ENCODE measurements at places on chromosomes 4 and X.

DNA sequence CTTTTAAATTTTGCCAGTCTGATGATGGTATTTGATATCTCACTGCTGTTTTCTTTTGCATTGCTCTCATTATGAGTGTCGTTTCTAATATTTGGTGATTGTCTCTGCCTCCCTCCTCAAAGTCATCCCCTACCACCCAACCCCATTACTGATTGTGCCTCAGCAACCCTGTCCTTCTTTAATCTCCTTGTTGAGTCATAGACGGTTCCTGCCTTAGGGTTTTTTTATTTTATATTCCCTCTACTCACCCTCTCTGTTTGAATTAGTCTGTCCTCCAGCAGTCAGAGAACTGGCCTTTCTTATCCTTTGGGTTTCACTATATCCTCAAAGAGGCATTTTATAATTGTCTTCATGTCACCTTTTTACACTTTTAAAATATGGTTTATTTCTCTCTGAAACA lies 409.3 kb upstream of the CPEB2 start:
- DNase-seq, result no peak

DNA sequence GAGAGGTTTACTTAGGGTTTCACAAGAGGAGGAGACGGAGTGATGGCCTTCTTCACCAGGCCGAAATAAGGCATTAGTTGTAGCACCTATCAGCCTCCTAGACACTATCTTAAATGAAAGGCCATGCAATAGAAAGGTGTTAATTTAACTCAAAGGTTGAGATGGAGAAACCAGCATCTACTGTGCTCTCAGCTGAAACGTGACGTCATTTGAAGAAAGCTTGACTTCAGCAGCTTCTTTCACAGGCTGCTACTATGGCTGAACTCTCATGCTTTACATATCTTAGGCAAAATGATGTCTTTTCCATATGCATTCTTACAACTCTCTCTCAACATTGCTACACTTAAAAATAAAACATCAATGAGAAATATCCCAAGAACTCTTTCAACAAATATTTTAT lies 99.6 kb downstream of the GUCY2F start:
- no peak for DNase-seq

- no peak for DNase-seq
Measured at GRCh38 chrX:72584163-72584562, 11.5 kb upstream of the HDAC8 start.

GRCh38 chr4:5463361-5463760 lies 245.0 kb downstream of the EVC2 start:
- DNase-seq, result no peak

GRCh38 chr4:173274744-173275143 lies 59.4 kb downstream of the HMGB2 start:
- no peak for DNase-seq

GRCh38 chrX:16603822-16604221 lies 46.1 kb upstream of the S100G start:
- peak; percentile 52 for DNase-seq

GRCh38 chr4:113646442-113646822 lies 115.1 kb downstream of the CAMK2D start:
- no peak for DNase-seq

DNA sequence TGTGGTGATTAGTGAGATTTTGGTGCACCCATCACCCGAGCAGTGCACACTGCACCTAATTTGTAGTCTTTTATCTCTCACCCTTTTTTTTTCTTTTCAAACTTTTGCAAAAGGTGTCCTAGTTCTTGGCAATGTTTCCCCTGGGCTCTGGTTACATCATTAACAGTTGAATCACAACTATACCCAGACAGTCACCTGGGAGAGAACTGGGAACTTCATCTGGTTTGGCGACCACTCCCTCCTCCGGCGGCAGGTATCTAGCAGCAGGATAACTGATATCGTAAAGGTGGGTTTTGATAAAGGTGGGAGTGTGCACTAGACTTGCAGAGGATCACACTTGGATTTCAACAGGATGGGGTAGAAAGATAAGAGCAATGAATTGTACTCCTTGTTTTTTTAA lies 140.5 kb downstream of the CHIC2 start:
- no peak for DNase-seq

GRCh38 chr4:185920691-185921260 lies 108.8 kb upstream of the SORBS2 start:
- no peak for DNase-seq

- DNase-seq, result peak; percentile 10
Measured at GRCh38 chr4:172751550-172751949, 417.1 kb upstream of the GALNT7 start.

DNA sequence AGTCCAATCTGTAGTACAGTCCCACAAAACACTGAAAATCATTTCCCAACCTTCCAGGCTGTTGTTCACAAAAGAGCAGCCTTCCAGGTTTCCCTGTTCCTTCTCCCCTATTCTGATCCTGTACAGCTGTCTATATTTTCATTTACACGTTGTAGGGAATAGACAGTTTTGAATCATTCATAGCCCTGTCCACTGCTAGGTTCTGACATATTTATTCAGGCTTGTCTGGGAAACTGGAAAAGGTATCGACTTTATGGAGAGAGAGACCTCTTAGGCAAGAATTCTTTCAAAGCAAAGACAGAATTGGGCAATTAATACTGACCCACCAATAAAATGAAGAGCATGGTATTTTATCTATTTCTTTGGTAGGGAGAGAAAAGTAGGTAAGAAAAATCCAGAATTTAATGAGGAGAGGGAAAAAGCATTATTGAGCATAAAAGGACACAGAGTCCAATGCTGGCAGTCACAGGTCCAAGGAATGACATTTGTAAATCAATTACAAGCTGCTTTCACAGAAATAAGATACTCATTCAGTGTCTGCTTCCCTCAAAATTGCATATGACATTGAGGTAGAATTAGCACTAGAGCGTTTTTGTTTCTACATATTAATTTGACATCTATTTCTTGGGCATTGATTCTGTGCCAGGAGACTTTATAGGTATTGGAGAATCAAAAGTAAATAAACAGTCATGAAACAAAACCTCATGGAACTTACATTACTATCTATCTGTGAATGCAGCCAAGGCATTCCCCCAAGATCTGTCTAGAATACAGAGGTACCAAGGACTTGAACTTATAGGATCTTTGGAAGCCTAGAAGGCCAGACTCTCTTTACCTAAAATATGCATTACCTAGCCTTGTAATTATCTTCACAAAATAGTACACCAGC lies 127.2 kb downstream of the CAMK2D start:
- DNase-seq, result no peak

DNA sequence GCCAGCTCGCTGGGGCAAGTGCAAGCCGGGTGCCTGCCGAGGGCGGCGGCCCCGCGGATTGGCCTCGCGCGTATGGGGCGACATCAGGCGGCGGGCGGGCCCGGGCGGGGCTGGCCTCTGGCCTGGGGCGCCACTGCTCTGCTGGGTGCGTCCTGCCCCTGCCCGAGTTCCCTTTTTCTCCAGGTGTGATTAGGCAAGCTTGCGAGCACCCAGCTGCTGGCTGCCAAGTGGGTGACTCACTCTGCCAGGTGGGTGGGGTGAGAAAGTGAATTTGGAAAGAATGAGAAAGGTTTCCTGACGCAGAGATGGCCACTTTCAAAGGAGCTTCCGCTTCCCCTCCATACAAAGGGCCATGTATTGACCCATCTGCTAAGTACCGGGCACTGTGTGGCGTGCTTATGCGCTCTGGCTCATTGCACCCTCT lies 32.5 kb downstream of the FGFBP1 start:
- DNase-seq, result peak; percentile 99

- peak; percentile 77 for DNase-seq
Measured at GRCh38 chr4:80454040-80454439, 118.5 kb downstream of the CFAP299 start.

- no peak for DNase-seq
Measured at GRCh38 chr4:19623866-19624265, 627.8 kb upstream of the SLIT2 start.

DNA sequence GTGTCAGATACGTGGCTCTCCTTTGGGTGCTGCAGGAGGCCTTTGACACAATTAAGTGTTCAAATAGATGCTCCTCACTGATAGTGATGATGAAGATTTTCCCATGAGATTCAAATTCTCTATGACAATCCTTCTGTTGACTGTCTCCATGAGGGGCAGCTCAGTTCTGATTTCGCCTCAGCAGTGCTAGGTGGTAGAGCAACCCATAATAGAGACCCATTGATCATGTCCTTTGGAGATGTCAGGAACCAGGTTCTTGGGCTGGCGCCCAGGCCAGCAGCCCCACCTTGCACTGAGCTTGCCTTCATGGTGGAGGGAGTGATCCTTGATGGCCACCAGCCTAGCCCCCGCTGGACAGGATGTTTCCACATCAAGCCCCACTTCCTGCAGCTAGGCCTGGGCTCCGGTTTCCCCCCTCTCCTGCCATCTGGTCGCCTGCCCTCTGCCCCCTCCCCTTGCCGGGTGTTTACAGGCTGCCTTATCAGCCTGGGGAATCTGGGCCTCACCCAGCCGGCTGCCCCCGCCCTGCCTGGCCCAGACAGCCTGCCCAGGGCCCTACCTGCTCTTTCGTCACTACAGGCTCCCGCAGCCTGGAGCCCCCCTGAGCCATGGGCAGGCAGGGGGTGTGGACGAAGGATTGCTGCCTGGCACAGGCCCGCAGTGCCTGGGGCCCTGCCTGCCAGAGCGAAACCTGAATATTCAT lies 12.6 kb downstream of the ELF4 start:
- no peak for DNase-seq

DNA sequence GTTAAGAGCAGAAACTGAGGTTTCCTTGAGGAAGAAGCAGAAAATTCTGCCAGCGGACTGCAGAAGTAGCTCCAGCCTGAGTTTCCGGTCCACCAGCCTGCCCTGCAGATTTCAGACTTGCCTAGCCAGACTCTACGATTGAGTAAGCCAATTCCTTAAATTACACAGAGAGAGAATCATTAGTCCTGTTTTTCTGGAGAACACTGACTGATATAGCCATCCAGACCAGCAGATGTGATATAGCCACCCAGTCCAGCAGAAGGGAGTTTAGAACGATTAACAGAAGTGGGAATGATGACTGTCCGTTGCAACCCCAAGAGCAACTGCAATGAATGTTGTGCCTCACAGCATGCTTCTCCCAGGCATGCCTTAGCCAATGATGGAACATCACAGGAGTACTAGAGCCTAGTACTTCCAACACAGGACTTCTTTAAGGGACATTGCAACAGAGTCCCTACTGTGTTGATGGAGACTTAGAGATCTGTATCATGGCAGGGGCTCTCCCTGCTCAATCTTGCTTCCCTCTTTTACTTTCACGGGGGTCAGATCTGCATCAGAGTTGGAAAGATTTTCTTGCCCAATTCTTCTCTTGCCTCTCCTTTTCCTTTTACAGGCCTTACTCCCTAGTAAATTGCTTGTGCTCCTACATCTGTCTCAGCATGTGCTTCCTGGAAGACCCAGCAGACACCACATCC lies 264.6 kb upstream of the CLNK start:
- DNase-seq, result no peak

DNA sequence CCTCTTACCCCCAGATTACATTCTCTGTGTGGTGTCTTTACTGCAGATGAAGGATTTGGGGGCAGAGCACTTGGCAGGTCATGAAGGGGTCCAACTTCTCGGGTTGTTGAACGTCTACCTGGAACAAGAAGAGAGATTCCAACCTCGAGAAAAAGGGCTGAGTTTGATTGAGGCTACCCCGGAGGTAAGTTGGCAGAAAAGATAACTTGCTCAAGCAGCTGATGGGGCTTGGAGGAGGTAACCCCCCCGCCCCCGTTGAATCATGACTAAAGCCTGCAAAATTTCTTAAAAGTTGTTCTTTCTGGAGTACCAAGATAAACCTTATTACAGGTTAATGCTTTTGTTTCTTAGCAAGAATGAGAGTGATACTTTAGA lies 1.5 kb downstream of the CCNG2 start:
- no peak for DNase-seq

DNA sequence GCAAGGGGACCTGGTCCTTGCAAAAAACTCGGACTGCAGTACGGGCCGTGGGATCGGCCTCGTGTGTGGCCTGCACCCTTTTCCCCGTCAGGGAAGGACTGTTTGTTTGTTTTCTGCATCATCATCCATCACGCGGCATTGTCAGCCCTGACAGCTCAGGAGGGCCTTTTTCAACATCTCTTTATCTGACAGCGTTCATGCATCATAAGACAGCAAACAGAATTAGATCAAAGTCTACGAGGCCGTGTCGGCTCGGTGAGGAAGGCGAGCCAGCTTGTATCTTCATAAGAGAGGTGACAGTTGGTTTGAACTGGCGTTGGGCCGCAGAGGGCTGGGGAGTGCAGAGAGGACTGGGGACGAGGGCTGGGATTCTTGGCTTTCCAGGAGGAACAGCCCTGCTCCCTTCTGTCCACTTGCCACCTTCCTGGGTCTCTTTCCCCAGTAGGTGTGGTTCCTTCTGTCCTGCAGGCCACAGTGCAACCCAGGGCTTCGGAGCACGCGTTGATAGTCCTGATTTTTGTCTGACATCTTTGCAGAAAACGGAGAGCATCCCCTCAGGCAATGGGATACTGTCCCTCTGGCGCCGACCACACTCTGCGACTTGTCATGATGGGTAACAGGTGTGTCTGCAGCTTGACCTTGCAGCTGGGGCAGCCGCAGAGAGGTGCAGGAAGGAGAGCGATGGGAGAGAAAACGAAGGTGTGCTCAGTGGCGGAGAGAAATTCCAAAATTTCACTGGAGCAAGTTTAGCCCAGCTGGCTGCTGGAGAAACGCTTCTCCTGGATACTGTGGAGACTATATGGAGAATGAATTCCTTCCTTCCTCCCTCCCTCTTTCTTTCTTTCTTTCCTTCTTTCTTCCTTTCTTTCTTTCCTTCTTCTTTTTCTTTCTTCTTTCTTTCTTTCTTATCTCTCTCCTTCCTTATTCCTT lies 104.0 kb upstream of the SHOX start:
- no peak for DNase-seq

DNA sequence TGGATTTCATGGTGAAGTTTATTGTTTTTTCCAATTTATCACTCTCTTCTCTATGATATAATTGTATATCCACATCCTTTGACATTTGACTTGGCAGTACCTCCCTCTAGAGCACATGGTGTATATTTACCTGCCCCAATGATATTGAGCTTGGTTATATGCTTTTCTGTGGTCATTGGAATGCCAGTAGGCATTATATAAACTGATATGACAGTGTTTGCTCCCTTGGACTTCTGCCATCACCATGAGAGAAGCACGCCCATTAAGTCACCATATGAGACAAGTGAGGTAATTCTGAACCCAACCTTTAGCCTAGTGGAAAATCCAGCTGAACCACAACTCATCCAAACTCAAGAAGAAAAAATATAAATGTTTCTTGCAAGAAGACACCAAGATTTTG lies 2761.5 kb downstream of the ARAP2 start:
- no peak for DNase-seq

- no peak for DNase-seq
Measured at GRCh38 chr4:41181037-41181436, 33.3 kb downstream of the APBB2 start.

GRCh38 chr4:183971929-183972490 lies 66.9 kb downstream of the STOX2 start:
- no peak for DNase-seq

- DNase-seq, result peak; percentile 83
Measured at GRCh38 chr4:59904331-59904730, 1295.8 kb upstream of the ADGRL3 start.

- no peak for DNase-seq
Measured at GRCh38 chr4:2924765-2925301, 38.4 kb downstream of the NOP14 start.

Measured in foreskin keratinocyte (primary cell).